ENCODE measurements at places on chromosomes 5 and 9.

- no peak for DNase-seq
Measured at GRCh38 chr5:80109646-80110478, 74.7 kb downstream of the THBS4 start.

GRCh38 chr9:121085661-121086060 is 10.9 kb downstream of the CNTRL start:
- DNase-seq = no peak

- no peak for DNase-seq
Measured at GRCh38 chr5:149130121-149130914, 11.0 kb upstream of the ABLIM3 start.

DNA sequence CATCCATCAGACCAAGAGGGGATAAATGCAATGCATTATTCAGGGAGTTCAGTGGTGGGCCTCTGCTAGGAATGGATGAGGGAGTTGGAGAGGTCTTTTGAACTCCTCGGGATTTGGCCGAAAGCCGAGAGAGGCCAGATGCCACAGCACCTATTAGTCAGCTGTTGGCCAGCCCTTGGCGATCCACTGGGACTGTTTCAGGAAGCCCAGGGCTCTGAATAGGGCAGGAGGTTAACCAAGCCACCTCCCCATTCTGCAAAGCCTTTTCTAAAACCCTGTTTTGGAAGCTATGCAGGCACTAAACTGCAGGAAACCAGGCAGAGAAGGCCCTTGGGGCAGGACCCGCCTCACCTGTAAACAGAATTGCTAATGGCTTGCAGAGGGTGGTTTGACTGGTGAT is 37.8 kb downstream of the ASTN2 start:
- DNase-seq = no peak
